Fibroblast of gingiva (primary cell): ENCODE measurements at places on chromosomes 6 and 20.

- DNase-seq, result no peak
Observed at GRCh38 chr6:110650755-110651154, 164.5 kb downstream of the CDK19 start.

DNA sequence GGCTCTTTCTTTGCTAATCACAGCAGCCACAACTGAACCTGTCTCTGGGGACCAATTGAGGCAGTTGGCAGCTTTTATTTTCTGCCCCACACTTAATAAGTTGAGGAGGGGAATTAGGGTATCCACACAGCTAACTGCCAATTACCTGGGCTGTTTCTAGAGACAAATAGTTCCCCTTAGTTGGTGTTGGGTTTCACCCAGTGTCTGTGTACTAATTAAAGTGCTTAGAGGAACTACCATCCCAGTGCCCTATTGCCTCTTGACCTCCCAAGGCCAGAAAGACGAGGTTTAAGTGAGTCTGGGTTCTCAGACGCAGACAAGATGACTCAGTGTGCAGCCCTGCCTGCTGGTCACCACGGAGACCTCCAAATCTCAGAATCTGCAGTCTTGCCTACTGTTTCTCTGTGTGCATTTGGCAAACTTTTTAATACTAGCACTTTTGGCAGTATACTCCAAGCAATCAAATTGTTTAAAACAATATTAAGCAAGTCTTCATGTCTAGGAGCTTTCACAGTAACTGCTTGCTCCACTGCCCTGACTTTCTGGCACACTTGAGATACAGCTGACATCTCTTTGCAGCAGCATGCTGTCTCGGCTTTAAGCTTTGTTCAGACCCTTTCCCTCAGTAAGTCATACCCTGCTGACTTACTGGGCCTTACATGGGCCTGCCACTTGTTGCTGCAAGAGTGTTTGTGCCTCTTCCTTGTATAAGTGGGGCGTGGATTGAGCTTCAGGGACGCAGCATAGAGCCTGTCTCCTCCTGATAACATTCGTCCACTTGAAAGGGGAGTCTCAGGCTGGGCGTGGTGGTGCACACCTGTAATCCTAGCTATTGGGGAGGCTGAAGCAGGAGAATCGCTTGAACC is 31.9 kb downstream of the STK35 start:
- peak; percentile 87 for DNase-seq

GRCh38 chr6:102571236-102571908 is 1177.9 kb downstream of the GRIK2 start:
- no peak for DNase-seq

GRCh38 chr6:71721642-71722041 is 164.7 kb upstream of the RIMS1 start:
- no peak for DNase-seq

DNA sequence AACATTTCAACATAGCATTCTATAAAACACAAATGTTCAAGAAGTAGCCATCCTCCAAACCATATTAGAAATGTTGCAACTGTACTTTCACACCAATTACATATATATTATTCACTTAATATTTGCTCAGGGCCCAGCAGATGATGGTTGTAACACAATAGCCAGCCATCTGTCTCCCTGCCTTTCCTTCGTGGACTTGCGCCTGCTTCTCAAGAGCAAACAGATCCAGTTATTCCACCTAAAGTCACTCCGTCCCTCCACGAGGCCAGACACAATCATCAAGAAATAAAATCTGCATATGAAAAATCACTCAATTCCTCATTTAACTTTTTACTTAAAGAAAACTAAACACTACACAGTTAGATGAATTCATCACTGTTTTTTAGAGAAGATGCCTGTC is 160.4 kb downstream of the RALGAPA2 start:
- no peak for DNase-seq

- peak; percentile 52 for DNase-seq
Observed at GRCh38 chr6:24822696-24823095, 24.0 kb upstream of the ARMH2 start.

DNA sequence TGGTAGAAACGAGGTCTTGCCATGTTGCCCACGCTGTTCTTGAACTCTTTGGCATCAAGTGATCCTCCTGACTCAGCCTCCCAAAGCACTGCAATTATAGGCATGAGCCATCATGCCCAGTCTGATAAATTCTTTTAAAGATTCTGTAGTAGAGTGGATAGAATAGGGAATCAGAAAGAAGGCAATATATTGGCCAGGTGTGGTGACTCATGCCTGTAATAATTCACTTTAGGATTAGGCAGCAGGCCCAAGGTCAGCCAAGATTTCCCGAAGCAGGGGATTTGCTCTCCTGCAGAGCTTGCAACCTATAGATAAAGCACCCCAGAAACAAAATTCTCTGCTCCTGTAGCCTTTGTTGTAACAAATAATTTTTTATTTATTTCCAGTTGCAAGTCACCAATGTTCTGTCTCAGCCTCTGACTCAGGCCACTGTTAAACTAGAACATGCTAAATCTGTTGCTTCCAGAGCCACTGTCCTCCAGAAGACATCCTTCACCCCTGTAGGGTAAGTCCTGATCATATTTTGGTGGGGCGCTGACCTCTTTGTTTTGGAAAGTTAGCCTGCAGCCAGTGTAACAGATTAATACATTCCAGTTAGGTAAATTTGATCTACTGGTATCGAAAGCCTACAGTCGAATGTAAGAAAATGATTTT is 30.4 kb upstream of the MROH8 start:
- DNase-seq, result no peak

DNA sequence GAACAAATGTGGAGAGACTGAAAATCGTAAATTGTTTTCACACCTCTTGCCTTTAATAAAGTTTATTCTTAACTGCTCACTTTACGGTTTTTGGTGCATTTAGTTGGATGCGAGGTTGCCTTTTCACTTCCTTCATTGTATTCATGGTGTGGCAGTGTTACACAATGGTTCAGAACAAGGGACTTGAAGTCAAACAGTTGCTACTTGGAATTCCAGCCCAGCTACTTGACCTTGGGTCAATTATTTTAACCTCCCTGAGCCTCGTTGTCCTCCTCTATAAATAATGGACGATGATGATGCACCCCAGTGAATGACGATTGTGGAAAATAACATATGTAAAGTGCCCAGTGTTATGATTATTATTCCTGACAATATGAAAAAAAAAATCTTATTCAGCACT is 72.3 kb downstream of the CARMIL1 start:
- DNase-seq, result no peak

- DNase-seq, result no peak
Observed at GRCh38 chr6:352474-352873, 39.1 kb upstream of the IRF4 start.

- peak; percentile 91 for DNase-seq
Observed at GRCh38 chr6:111720931-111721496, 115.3 kb upstream of the TRAF3IP2 start.

GRCh38 chr6:150491131-150491810 is 108.4 kb upstream of the PLEKHG1 start:
- DNase-seq, result no peak

GRCh38 chr20:19918965-19919329 is 98.2 kb upstream of the NAA20 start:
- no peak for DNase-seq
